Right lobe of liver (tissue), 6 donors: ENCODE measurements at places on chromosomes 2 and 18. TPM values are rescaled to one million over a fixed set of nuclear protein-coding genes. Genes with fewer than 3 reads are reported as not detected.

Gene TGFA
- 4.6 TPM for total RNA-seq

Gene TBR1
- total RNA-seq = not detected

Gene EPB41L3
- total RNA-seq = 11.4 TPM

Gene RAB6D
- total RNA-seq = not detected

Gene UGT1A4
- 98.7 TPM for total RNA-seq

Gene ZSWIM2
- not detected for total RNA-seq

Gene LRRC30
- total RNA-seq = not detected

Gene RAX
- total RNA-seq = not detected

Gene CROCC2
- total RNA-seq = 0.06 TPM

Gene SCN2A
- total RNA-seq = not detected

Gene DNER
- total RNA-seq = not detected

Gene ADAM23
- total RNA-seq = under 0.01 TPM

Gene FBXO41
- 0.43 TPM for total RNA-seq
